ENCODE measurements at places on chromosomes 6 and 20.

DNA sequence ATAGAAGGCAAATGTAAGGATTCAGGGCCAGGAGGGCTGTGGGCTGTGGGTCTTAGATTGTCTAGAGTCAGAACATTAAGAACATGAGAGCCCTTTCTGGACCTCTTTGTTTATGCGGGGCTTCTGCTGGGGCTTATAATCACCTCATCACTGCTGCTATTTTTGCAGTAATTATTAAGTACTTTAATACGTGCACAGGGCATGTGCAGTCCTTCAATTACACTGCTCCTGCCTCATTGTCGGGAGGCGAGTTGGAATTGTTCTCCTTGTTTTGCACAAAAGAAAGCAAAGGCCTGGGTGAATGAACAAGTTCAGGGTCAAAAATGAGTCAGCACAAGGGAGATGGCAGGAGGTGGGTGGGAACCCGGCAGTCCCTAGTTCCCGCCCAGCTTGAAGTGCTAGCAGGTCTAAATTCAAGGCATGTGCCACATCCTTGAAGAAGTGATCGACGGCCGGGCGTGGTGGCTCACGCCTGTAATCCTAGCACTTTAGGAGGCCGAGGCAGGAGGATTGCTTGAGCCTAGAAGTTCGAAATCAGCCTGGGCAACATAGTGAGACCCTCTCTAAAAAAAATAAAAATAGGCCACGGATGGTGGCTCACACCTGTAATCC, 34.4 kb upstream of the PTPN1 start:
- no peak for DNase-seq

DNA sequence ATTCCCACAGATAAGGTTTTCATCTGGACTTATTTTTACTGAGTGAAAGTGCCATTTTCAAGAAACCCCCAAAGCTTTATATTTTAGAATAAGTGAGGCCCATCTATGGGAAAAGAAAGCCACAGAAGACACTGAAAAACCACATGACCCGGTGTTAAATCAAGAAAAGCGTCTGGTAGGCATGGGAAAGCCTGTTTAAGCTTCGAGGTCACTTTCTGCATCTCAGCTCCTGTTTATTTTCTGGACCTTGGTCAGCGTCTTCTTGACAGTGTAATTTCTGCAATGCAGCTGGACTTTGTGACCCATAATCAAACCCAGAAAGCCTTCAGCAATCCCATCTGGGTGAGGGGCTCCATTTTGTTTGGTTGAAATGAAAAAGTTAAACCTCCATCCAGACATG, 59.6 kb upstream of the NEDD9 start:
- no peak for DNase-seq

- no peak for DNase-seq
Measured at GRCh38 chr20:56859039-56859800, 230.1 kb downstream of the TFAP2C start.

- no peak for DNase-seq
Measured at GRCh38 chr20:25054995-25055629, 2.8 kb downstream of the ACSS1 start.

DNA sequence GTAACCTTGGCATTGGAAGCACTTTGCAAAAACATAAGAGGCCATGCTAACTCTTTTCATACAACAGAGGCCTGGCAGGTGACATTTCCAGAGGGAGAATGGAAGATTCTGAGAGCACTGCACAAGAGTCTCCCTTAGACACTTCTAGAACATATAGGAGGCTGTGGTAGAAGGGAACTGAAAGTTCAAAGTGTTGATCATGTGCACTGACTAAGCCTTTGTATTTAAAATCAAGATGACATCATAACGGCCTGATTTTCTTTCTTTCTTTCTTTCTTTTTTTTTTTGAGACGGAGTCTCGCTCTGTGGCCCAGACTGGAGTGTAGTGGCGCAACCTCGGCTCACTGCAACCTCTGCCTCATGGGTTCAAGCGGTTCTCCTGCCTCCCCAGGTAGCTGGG, 26.8 kb upstream of the DNAAF9 start:
- no peak for DNase-seq

DNA sequence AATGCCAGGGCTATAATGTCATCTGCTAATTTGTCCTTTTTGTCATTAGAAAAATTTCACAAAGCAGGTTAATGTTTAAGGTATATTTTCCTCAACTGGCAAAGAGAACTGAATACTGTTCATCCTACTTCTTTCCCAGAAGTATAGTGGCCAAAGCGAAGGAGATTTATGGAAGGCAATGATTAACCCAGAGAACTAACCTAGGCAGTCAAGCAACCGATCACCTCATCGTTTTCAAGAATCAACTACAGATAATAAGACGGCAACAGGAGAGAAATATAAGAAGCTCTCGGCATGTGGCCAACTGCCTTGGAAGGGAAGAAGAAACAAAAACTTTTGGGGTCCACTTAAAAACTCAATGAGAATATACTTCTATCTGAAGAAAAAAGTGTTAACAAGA, 38.2 kb downstream of the REV3L start:
- DNase-seq = no peak

GRCh38 chr6:52230685-52231084, 13.6 kb downstream of the IL17F start:
- no peak for DNase-seq

- no peak for DNase-seq
Measured at GRCh38 chr6:16199804-16200203, 38.6 kb upstream of the GMPR start.

DNA sequence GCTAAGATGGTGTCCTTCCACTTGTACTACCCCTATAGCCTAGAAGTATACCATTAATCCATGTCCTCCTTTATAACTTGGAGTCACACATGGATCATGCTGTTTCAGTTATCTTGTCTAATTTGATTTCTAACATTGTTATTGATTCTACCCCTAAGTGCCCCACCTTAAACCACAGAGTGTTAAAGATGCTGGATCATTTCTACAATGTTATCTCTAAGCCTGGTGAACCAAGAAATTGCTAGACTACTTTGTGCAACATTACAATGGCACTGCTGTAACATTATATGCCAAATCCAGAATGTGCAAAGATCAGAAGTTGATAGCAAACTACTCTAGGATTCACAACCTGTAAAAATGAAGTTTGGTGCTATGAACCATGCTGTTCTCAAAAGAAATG, 1.7 kb downstream of the CGA start:
- DNase-seq = no peak

DNA sequence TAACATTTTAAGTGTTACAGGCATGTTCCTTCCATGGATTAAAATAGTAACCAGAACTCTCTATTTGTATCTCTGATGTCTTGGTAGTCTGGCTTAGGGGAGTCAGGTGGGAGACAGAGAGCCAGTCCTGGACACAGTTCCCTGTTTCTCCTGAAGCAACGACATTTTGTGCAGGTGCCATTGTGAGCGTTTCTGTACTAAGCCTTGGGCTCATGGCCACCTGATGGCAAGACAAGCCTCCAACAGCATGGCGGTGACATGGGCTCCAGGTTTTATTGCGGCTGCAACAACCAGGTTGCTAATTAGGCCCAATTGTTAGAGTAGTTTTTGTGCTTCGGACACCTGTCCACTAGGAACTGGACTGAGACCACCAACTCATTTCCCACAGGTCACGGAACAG, 105.3 kb downstream of the PRDM13 start:
- DNase-seq = no peak

- DNase-seq = no peak
Measured at GRCh38 chr6:159117563-159117962, 51.6 kb upstream of the FNDC1 start.

GRCh38 chr20:3316136-3316535, 77.1 kb upstream of the SLC4A11 start:
- DNase-seq = no peak

DNA sequence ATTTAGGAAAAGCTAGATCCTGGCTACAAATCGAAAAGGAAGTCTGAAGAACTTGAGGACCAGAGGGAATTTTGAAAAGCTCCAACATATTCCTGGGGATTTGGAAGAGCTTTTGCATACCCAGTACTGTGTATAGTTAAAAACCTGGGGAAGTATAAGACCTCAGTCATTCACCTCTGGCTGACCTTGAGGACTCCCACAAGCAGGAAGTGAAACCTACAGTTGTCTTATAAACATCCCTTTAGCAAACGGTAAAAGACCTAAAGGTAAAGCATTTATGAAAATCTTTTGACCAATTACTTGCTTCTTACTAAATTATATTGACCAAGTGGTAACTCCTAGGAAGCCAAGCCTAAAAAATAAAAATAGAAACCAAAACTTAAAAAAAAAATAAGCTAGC, 175.0 kb downstream of the HAO1 start:
- DNase-seq = no peak

DNA sequence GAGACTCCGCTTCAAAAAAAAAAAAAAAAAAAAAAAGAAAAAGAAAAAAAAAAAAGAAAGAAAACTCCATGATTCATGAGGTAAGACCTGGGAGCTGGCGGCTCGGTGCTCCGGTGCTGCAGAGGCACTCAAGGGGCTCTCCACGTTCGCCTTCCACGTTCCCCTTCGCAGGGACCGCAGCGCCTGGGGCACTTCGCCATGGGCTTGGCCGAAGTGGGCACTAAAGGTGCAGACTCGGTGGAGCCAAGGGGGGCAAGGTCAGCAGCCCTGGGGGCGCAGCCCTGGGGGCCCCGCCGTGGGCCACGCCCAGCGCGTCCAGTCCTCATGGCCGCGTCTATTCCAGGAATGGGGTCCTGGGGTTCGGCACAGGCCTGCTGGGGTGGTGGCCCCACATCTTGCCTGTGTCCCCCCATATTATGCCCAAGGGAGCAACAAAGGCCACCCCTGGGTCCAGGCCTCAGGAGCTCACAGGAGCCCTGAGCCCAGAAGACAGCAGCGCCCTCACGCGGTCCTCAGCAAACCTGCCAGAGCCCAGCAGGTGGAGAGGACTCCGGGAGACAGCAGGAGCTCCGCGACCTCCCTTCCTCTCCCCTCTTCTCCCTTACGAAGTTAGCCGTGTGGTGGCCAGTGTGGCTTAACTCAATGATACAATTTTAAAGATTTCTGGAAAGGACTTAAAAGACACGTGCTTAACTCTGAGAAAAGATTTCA, 21.9 kb downstream of the ZBTB46 start:
- DNase-seq = no peak

- no peak for DNase-seq
Measured at GRCh38 chr6:168165891-168166290, 86.9 kb upstream of the FRMD1 start.

DNA sequence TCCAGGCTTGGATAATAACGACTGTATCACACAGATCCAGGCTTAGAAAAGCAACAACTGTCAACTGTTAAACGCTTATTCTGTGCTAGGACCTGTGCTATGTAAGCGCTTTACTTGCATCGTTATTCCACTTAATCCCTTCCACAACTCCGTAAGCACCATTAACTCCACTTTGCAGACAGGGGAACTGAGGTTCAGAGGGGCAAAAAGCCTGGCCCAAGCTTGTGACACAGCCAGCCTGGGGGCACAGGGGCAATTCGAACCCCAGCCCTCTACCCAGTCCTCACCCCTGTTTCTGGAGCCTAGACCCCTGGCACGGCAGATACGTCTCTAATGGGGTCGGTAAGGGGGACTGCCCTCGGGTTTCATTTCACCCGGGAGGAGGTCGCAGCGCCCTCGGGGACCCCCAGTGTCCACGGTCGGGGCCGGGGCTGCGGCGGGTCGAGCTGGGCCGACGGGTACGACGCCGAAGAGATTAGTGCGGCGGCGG, 411 bp downstream of the DSN1 start:
- no peak for DNase-seq

GRCh38 chr20:63687419-63688178, 8.9 kb upstream of the TNFRSF6B start:
- no peak for DNase-seq

DNA sequence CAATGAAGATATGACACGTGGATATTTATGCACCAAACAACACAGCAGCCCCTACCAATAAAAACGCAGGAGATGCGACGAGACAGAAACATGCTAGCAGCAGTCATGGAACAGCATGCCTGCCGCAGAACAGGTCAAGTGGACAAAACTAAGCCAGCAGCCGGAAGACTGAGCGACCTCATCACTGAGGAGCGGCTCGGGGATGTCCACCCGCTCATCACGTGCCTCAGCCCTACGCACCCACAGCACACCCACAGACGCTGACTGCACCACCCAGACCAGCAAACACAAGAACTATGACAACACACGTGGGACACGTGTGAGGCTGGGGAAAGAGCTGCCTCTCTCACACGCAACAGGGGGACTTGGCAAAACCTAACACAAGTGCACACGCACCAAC, 81.7 kb downstream of the TAF4 start:
- DNase-seq = no peak

DNA sequence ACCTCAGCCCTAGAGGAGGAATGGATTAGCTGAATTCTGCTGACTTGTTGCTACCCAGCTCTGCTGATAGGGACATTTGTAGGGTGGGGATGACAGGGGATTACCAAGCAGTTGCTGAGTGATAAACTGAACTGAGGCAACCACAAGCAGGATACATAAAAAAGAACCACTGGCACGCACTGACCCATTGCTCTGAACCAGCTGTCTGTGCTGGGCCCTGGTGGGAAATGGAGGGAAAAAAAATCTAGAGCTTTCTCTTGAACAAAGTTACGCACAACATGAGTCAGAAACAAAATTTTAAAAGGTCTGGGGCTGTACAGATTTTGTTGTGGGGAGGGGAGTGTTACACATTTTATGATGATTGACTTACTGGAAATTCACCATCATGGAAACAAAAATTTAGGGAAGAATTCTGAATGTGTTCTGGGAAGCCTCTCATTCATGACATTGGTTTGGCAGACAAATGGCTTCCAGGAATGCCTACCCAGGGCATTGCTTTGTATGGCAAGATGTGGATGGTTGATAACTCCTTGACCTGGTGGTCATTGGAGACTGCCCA, 37.7 kb downstream of the FOXO3 start:
- DNase-seq = no peak

GRCh38 chr20:18321316-18321715, 33.0 kb downstream of the ZNF133 start:
- DNase-seq = no peak

- DNase-seq = no peak
Measured at GRCh38 chr6:27865850-27866356, 46.3 kb downstream of the OR2B2 start.

DNA sequence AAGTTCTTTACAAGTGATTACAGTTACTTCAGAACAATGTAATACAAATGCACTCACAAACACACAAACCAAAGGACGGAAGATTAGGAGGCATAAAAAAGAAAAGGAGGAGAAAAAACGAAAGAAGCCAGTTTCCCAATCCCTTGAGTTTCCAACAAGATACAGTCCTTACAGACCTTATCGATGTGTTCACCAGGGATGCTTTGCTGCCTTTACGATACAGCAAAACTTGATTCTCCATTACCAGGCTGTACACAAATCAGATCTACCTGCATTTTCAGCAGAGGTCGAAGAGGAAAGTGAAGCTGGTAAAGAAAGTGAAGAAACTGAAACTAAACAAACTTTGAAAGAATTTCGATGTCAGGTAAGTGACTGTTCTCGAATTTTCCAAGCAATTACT, 62.6 kb upstream of the SMIM8 start:
- no peak for DNase-seq

DNA sequence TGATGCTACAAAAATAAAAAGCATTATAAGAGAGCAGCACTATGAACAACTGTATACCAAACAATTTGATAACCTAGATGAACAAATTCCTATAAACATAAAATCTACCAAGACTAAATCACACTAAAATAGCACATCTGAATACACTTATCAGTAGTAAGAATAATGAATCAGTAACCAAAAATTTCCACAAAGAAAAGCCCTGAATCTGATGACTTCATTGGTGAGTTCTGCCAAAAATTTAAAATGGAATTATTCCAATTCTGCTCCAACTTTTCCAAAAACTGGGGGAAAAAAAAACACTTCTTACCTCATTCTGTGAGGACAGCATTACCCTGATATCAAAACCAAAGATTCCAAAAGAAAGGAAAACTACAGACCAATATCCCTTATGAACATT, 206.2 kb downstream of the WDR27 start:
- DNase-seq = no peak
